Trophoblast cell (in vitro differentiated cells and primary cell): ENCODE measurements at places on chromosomes 3 and 15.

- no peak for DNase-seq
Measured at GRCh38 chr3:197257711-197258110, 40.7 kb downstream of the DLG1 start.

- DNase-seq = no peak
Measured at GRCh38 chr3:184368116-184368515, 6.6 kb downstream of the POLR2H start.

- no peak for DNase-seq
Measured at GRCh38 chr3:196604548-196604947, 34.9 kb upstream of the NRROS start.

- no peak for DNase-seq
Measured at GRCh38 chr3:76826861-76827260, 213.0 kb upstream of the ROBO2 start.

GRCh38 chr3:102017784-102018183, 168.5 kb downstream of the NFKBIZ start:
- DNase-seq = no peak

- no peak for DNase-seq
Measured at GRCh38 chr15:86403914-86404583, 324.4 kb downstream of the AGBL1 start.

DNA sequence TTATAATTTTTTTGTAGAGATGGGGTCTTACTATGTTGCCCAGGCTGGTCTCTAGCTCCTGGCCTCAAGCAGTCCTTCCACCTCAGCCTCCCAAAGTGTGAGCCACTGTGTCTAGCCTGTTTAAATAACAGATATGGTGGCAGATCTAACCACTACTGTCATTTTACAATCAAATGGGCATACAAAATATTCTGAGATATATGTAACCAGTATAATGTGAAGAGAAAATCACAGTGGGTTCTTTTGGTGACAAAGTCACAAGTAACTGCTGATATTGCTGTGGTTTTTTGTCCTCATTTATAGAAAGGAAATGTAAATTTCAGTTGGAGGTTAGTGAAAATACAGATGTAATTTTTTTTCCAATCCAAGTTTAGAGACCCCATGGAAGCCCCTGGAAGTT, 58.6 kb upstream of the ARHGEF3 start:
- DNase-seq = no peak

- no peak for DNase-seq
Measured at GRCh38 chr3:15924914-15925313, 127.1 kb upstream of the ANKRD28 start.

- DNase-seq = no peak
Measured at GRCh38 chr3:140247775-140248174, 312.8 kb downstream of the CLSTN2 start.

DNA sequence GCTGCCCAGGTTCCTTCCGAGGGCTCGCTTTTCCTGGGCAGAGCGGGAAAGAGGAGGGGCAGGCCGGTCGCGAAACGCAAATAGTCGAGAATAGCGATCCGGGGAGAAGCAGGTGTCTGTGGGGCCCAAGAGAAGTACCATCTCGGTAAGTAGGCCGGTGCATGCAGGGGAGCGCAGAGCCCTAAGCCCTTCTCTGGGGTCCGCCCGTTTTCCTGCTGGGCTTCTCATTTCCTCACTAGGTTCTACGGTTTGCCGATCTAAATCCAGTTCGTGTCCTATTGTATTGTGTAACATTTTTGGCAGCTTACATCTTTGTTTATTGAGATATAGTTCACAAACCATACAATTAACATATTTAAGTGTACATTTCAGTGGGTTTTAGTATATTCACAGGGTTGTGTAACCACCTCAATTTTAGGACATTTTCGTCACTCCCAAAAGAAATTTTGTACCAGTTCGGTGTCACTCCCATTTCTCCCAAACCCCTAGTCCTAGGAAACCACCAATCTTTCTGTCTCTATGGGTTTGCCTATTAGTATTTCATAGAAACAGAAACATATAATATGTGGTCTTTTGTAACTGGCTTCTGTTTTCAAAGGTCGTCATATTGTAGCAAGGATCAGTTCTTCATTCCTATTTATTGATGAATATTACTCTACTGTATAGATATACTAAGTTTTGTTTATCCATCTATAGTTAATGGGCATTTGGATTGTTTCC, 6.8 kb upstream of the TRIM69 start:
- no peak for DNase-seq

DNA sequence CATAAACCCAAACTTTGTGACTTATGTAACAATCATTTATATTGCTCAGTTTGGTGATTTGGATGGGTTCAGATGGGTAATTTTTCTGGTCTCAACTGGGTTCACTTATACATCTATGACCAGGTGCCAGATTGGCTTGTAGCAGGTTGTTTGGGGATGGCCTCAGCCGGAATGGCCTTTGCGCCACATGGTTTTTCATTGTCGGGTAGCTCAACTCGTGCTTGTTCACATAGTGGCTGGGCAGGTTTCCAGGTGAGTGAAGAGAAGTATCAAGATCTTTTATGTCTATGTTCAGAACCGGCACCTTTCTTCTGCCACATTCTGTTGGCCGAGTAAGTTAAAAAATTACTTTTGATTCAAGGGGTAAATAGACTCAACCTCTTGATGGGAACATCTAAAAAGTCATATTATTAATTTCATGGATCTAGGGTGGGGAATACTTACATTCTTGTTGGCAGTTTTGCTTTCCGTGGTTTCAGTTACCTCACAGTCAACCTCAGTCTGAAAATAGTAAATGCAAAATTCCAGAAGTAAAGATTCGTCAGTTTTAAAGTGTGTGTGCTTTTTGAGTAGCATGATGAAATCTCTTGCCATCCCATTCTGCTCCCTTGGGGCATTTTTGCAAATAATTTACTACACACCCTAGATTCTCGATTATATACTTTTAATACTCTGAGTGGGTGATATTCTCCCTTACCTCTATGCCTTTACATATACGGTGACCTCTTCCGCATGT, 745.7 kb upstream of the CCDC54 start:
- DNase-seq = no peak

- DNase-seq = peak; percentile 34
Measured at GRCh38 chr15:77083381-77084160, 12.7 kb upstream of the TSPAN3 start.

- no peak for DNase-seq
Measured at GRCh38 chr3:120013481-120013880, 80.8 kb downstream of the GSK3B start.

DNA sequence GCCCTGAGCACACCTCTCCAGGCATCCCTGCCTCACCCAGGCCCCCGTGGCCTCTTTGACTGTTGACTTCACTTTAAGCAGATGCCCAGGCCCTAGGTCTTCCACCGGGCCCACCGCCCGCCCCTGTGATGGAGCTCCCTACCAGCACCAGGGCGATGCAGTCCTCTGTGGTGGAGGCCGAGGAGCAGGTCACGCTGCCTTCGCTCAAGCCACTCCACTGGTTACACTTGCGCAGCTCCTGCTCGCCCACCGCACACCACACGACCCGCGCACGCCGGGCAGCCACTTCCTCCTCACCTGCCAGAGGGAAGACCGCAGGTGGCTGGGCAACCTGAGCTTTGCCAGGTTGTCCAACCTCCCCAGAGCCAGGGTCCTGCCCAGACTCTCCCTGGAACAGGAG, 16.0 kb downstream of the LTF start:
- no peak for DNase-seq

- no peak for DNase-seq
Measured at GRCh38 chr3:113758389-113759024, 11.7 kb downstream of the ATP6V1A start.

GRCh38 chr3:143720381-143720780, 127.9 kb downstream of the SLC9A9 start:
- DNase-seq = no peak

DNA sequence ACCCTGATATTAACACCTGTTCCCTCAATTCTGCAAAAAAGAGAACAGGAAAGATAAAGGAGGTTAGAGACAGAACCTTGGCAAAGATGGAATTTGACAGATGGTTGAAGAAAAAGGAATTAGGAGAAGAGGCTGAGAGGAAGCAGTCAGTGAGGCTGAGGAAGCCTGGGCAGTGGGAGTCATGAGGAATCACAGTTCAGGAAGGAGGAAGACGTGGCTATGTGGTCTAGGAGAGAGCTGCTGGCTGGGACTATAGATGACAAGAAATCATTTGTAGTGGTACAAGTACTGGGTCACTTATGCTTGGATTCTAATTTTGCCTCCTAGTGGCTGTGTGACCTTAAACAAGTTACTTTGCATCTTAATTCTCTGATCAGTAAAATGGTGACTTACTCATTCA, 49.0 kb downstream of the LARS2 start:
- no peak for DNase-seq

DNA sequence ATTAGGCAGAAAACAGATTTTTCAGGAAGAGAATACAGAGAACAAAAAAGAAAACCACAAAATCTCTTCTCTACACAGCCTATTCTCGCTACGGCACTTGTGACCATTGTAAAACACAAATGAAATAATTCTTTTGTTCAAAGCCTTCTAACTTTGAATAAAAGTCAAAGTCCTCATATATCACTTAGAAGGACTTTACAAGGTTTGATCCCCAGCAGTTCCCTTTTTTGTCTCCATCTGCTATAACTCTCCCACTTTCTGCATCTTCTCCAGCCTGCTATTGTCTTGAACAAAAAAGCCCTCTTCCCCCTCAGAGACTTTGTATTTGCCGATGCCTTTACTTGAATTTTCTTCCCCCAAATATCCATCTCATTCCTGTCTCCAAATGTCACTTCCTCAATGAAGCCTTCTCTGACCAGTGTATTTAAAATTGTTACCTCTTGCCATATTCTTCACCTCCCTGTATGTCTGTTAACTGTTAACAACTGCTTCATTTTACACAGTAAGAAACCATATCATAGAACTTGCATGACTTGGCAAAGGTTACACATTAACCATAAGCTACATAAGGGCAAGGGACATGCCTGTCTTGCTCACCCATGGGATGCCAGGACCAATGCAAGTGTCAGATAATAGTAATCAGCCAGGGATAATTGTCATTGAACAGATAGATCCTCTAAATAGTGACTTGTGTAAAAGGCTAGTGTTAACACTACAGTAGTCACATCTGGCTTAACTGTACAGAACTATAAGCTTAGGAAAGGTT, 122.4 kb downstream of the CBLB start:
- DNase-seq = no peak

DNA sequence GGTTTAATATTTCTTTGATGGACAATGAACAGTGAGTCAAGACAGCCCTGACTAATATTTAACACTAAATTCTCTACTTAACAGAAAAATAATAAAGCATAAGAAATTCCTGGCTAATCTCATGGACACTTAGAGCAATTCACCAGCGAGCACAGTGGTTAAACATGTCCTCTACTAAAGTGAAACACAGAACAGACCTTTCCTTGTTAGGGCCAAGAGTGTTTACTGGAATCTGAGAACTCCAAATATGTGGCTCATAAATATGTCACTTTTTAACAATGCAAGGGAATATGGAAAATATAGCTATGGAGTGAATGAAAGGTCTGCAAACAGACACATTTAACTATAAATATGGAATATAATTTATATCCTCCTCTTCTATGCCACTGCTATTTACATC, 18.6 kb upstream of the IGSF10 start:
- DNase-seq = no peak

DNA sequence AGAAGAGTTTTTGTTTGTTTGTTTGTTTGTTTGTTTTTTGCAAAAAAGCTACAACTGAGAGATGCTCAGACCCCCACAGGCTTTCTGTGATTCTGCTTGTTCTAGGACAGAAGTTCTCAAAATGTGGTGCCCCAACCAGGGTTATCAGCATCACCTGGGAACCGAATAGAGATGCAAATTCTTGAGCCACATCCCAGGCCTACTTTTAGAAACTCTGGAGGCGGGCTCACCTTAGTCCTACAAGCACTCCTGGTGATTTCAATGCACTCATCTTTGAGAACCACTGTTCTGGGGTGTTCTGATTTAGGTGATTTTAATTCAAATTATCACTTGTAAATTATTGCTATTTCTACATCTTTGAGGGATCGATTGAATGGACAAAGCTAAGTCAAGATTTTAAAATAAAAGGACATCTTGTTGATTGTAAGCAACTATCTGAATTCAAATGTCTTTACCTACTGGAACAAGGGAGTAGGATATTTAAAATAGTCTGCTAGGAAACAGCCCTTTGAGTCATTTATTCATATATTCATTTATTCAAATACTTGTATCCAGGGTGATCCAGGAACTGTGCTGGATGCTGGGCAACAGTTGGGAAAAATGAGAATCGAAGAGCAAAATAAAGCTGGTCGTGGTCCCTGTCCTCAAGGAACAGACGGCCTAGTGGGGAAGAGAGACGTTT, 44.7 kb upstream of the CADPS start:
- no peak for DNase-seq

DNA sequence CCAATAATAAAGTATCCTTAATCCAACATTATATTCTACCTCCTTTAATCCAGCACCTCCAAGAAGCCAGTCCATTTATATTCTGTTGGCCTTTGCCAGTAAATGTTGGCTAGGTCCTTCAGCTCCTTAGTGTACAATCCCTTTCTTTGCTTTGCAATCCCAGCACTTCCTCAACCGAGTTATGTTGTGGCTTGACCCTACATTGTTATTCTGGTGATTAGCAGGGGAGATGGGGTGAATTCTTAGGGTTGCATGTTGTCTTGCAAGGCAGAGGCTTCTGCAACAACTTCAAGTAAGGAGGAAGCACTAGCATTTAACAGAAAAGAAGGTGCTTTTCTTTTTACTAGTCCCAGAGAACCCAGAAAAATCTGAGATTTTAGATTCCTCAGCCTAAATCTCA, 127.2 kb downstream of the CD47 start:
- no peak for DNase-seq

DNA sequence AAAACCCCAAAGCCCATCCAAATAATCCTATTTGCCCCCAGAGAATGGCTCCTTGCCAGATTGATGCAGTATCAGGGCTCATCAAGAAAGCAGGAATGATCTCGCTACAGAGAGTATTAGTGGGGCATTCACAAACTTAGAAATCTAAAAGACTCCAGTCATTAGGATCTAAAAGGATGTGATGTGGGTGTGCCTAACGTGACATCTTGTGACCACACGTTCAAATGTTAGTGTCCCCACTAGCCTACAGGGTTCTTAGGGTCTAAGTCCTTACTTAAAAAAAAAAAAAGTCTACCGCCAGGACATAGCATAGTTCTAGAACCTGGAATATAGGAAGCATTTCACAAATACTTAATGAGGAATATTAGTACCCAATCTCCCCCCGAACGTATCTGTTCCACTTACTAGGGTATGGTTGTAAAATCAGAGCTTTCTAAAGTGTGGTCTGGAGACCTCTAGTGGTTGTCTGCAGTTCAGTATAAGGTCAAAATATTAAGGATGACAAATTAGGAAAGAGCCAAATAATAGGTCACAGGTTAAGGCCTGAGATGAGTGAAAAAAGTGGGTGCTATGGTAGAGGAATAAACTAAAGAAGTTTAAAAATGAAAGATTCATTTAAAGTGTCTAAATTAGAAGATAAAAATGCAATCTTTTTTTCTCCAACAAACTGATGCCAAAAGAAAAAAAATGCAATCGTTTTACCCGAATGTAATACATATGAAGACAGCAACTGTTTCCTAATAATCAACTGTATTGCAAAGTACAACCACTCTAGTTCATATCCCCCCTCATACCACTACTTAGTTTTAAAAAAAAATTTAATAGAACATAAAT, 4.2 kb upstream of the CHRM5 start:
- DNase-seq = peak; percentile 68

GRCh38 chr15:58748852-58749531, 515 bp downstream of the ADAM10 start:
- peak; percentile 42 for DNase-seq
